Stimulated activated CD4-positive, alpha-beta T cell treated with anti-CD3 and anti-CD28 coated beads, Interleukin-15, amount 100 ng/mL, for 1 hour (primary cell): ENCODE measurements at places on chromosomes 3 and 15.

- DNase-seq: peak; percentile 32
Measured at GRCh38 chr3:156151824-156152428, 31.5 kb downstream of the KCNAB1 start.

GRCh38 chr15:38271144-38271543 is 18.5 kb downstream of the SPRED1 start:
- no peak for DNase-seq

GRCh38 chr3:175398676-175399075 is 539.5 kb downstream of the NAALADL2 start:
- no peak for DNase-seq

GRCh38 chr3:157107644-157108133 is 52.3 kb downstream of the CCNL1 start:
- no peak for DNase-seq

GRCh38 chr15:36502509-36502908 is 76.9 kb upstream of the CDIN1 start:
- no peak for DNase-seq

DNA sequence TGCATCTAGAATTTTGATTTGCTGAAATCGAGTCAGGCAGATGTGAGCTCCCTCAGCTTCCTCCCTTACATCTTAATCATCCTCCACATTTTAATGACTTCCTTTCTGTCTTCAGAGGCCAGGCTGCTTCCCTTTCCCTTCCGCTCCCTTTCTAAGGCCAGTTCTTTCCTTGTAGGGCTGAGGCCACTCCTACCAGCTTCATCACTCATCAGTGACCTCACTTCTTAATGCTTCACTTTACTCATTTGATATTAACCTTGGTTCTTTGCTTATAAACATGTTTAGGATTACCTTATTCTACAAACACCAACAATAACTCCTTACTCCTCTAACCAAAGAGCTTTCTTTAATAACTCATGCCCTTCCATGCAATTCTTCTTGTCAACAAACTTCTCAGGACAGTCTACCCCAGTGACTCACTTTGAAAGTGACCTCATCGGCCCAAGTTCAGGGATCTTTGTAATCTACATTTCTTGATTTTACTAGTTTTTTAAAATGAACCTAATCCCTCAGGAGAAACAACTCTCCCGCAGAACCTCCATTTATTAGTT is 23.9 kb downstream of the ILDR1 start:
- no peak for DNase-seq

- DNase-seq: no peak
Measured at GRCh38 chr15:95799286-95800200, 531.0 kb upstream of the NR2F2 start.

GRCh38 chr3:126130081-126130855 is 46.3 kb upstream of the SLC41A3 start:
- no peak for DNase-seq

GRCh38 chr3:173465112-173465511 is 67.6 kb downstream of the NLGN1 start:
- no peak for DNase-seq

- DNase-seq: no peak
Measured at GRCh38 chr3:136898549-136898948, 36.5 kb downstream of the NCK1 start.

DNA sequence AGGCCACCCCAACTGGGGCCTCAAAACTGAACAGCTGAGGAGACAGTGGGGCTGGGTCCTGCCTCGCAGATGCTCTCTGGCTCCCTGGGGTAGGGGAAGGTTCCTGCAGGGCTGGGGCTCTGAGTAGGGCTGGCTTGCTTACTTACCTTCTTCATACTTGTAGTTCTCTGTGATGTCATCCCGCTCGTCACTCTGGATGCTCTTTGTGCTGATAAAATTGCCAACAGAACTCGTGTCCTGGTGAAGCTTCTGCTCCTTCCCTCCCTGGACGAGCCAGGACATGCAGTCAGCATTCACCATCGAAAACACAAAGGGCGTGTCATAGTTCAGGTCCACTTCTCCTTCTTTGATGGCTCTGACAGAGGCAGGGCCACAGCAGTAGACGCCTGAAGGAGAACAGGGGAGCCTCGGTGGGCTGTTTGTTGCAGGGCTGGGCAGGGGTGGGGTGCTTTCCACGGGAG is 17.9 kb upstream of the EPB42 start:
- no peak for DNase-seq

GRCh38 chr15:60364612-60364924 is 33.2 kb downstream of the ANXA2 start:
- no peak for DNase-seq

GRCh38 chr15:48175126-48175525 is 3.0 kb downstream of the MYEF2 start:
- no peak for DNase-seq

GRCh38 chr15:99105514-99106341 is 848 bp downstream of the SYNM start:
- no peak for DNase-seq

DNA sequence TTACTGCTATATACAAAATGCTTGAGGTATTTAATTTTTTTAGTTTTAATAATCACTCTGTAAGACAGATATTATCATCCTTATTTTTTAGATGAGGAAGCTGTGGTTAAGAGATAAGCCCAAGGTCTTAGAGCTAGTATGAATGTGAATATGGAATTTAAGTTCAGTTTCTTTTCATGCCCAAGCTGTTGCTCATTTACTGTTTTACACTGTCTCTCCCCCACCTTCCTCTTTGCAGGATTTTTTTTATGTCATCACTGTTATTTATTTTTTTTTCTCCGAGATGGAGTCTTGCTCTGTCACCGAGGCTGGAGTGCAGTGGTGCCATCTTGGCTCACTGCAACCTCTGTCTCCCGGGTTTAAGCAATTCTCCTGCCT is 22.5 kb downstream of the MAP2K5 start:
- no peak for DNase-seq

DNA sequence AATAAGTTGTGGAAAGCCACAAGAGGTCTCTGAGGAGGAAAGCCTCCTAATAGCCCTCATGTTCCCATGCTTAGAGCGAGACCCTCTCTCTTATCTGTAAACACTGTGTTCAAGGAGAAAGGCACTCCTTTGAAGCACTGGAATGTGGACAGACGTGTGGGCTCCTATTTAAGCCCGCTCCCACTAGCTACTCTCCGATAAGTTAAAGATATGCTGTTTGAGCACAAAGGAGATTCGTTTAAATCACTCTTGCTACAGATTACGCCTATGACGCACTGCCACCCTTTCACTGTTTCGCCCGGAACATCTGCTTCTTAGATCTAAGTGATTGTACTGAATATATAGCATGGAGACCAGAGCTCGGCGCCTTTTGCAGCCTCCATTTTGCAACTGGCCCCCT is 57.8 kb upstream of the FAM3D start:
- DNase-seq: no peak

DNA sequence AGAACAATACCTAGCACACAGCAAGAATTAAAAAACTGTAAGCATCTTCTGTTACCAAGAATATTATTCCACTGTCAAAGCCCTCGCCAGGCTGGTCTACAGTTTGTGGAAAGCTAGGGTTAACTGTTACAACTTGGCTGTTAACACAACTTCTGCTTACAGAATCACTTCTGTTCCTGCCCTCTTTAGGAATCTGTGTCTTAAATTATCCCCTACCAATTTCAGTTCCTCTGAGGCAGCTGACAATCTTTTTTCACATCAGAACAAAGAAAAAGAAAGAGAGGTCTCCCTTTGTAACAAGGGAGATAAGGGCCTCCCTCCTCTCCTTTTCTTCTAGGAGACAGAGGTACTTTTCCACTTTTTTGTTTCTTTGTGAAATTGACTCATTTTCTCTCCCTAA is 188.9 kb downstream of the FMN1 start:
- DNase-seq: no peak
